ENCODE measurements at places on chromosomes 6 and 20.

- DNase-seq, result no peak
Measured at GRCh38 chr6:4192173-4192572, 56.8 kb upstream of the ECI2 start.

GRCh38 chr6:30981942-30982772 lies 1.4 kb upstream of the MUC21 start:
- no peak for DNase-seq

GRCh38 chr6:101777646-101778045 lies 384.1 kb downstream of the GRIK2 start:
- DNase-seq, result no peak

DNA sequence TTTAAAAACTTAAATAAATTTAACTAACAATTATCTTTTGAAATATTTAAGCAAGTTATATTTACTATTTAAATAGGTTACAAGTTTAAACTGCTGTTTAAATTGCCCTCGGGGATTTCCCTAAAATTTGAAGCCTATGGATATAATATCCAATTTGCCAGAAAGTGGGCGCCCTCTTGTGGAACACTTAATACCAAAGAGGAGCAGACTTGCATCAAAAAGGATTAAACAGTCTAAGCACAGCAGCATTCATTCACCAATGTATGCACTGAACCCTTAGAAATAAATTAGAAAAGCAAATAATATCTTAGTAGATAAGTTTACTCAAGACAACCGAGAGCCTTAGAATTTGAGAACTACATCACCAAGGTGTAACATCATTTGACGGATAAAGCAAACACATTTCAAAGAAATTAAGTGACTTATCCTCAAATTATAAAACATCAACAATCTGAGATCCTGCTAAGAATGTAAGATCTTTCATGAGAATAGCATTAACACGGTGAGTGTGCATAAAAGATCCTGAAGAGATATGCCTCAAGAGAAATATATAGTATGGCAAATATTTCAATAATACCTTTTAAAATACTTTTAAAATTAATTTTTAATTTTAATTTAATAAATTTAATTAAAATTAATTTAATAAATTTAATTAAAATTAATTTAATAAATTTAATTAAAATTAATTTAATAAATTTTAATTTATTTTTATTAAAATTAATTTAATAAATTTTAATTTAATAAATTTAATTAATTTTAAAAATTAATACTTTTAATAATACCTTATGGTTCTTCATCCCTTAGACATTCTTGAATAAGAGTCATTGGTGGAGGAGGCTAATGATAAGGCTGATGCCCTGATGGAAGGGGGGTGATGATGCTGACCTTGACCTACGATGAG lies 11.5 kb upstream of the MEP1A start:
- DNase-seq, result peak; percentile 52

DNA sequence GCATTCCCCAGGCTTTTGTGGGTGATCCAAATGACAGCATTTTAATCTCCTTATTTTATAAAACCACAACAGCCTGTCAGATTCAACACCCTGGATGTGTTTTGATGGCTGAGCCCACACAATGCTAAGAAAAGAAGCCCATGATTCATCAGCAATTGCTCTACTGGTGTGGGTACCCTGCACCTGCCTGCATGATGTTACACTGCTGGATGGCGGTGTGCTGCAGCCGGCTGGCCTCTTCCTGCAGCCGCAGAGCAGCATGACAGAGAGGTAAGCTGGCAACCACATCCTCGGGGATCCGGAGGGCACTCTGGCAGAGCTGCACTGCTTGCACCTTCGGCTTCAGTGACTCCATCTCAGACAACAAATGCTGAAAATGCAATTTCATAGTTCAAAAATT lies 327.5 kb downstream of the SYNE1 start:
- peak; percentile 26 for DNase-seq

DNA sequence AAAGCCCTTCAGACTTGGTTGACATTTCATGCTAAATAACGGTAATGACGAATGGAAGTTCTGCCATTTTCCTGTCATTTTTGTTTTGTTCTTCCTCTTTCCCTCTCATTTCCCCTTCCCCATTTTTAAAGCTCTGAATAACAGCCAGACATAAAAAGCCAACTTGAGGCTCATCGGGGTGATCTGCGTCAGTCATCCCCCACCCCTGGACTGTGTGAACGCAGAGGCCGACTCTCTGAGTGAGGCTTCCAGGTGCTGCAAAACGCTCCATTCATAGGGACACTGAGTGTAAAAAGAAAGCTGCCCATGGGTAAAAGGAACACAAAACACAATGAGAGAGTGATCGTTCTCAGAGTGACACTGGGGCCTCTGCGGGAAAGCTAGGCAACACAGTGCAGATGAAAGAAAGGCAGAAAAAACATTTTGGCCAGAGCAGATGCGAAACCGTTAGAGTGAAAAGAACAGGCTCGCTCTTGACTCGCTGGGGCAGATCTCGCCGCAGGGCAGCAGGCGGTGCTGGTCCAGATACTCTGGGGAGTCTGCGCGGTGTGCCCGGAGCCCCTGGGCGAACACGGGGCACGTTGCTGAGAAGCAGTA lies 684.8 kb downstream of the QKI start:
- no peak for DNase-seq

DNA sequence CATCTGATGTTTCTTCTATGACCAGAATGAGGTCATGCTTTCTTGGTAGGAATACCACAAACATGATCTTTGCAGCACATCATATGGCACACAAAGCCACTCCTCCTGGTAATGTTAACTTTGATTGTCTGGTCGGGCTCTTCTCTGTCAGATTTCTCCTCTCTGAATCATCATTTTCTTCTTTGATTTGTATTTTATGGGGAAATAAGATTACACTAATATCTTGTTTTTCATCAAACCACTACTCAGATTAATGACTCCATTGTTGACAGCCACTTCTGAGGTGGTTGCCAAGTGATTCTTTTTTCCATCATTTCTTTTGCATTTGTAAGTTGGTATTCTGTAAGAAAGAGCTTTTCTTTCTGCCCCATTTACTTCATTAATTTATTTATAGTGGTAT lies 29.5 kb downstream of the TRMT11 start:
- DNase-seq, result no peak

DNA sequence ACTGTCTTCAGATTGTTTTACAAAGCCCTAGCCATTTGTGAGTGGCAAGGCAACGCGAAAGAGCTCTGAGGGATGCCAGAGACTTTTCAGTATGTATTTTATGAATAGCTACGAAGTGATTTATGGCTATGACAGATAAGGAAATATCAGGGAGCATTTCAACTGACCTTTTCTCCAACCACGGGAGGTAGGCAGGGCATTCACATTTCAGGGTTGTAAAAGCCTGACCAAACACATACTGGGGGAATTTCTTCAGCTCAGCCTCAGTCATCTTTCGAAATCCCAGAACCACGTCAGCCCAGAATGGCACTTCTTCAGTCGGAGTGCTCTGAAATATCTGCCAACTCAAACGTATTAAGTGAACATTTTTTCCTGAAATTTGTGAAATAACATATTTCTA lies 10.8 kb downstream of the DDO start:
- DNase-seq, result no peak

All from SHP77 treated with DMSO at 0.1 percent for 48 hours (cell line).